ENCODE measurements at places on chromosomes 7 and 10.

- DNase-seq, result no peak
These were observed 51.2 kb downstream of the VIPR2 start for GRCh38 chr7:159093351-159093971.

DNA sequence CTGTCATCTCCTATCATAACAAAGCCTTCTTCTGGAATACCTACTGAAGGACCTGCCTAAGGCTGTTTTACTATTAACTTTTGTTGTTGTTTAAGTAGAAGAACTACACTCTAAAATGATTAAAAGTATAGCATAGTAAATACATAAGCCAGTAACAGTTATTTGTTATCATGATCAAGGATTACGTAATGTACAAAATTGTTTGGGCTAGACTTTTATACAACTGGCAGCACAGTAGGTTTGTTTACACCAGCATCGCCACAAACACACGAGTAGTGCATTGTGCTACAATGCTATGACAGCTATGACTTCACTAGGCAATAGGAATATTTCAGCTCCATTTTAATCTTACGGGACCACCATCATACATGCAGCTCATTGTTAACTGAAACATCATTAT lies 169.1 kb downstream of the LRRN3 start:
- no peak for DNase-seq

DNA sequence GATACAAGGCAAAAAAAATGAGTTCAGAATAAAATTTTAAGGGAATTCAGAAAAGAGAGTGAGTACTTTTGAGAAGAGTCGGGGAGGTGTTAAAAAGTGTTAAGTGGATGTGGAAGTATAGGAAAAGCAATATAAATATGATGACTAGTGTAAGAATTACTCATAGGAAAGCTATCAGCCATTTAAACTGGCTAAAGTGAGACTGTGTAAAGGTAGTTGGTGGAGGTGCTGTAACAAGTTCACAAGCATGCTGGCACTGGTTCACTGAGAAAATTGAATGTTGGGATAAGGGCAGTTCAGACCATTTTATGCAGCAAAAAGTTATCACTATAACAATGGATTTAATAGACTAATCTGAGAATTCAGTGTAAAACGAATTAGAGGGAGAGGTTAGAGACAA lies 179.0 kb upstream of the DKK1 start:
- no peak for DNase-seq

GRCh38 chr7:101586906-101587677 lies 42.0 kb downstream of the MYL10 start:
- no peak for DNase-seq

- no peak for DNase-seq
These were observed 1.3 kb downstream of the INSYN2A start for GRCh38 chr10:127195041-127195506.

DNA sequence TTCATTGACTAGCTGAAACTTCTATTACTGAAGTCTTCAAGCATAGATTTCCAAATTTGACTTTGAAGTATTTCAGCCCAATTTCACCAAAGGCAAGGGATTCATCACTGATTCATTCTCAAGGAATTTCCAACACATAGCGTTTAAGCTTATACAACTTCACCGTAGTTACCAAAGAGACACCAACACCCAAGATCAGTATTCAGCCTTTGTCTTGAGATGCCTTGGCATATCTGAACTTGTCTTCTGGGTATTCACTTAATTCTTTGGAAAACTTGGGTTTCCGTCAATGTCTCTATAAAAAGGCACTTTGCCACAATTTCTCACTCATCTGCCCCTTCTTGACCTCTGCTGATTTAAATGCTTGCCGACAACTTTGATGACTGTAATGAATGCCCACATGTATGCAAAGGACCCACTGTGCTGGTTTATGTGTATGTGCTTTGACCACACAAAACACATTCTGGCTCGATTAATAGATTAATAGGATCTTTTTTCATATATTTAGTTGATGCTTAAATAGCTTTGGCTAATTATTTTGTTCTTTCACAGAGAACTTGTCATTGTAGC lies 49.6 kb downstream of the TES start:
- DNase-seq, result no peak

DNA sequence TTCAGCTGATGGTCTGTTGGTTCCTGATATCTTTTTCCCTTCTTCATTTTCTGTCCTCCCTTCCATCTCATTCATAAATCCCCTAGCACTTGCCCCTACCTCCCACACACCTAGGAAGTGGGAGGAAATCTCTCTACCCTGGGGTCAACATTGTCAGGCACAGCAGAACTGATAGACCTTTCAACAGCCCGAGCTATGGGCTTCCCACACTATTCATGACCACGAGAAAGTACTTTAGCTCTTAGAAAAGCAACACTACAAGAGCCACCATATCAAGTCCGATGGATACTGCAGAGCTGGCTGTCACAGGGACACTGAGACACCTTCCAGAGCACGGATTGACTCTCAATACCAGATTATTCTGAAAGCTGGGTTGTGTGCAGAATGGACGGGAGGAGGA lies 180.6 kb upstream of the NEBL start:
- DNase-seq, result no peak

- no peak for DNase-seq
These were observed 121.1 kb upstream of the RHOBTB1 start for GRCh38 chr10:61065051-61065450.

DNA sequence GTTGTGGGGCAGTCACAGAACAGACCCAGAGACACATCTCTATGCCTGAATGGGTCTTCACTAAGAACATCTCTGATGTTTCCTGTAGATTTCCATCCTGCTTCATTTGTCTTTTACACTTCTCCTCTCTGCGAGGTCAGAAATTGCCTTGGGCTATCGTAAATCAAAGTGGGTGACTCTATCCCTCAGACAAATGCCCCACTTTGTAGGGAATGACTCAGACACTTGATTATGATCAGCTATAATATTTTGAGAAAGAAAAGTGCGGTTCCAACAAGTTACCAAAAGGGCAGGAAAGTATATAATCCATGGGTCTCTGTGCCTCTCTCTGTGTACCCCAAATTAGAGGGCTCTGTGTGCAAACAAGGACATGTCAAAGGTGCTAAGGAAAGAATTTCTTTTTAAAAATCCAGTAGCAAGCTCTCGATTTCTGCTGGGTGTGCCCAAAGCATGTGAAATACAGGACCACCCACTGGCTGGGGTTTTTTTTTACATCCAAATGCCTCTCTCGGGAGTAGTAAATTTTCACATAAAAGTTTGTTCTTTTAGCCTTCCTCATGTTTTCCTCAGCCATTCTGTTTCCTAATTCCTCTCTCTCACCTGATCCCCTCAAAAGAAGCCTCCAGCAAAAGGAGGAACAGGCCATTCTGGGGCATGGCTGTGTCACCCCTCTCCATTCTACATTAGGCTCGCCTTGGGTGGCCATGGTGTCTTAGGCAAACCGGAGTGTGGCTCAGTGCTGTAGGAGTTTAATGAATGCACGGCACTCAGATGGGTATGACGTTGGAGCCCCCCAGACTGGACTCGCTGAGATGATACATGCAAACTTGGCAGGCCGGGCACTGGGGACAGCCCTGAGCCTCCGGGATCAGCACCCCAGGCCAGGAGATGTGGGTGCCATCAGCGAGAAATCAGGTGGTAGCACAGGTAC lies 6.3 kb upstream of the OPN4 start:
- DNase-seq, result no peak

All from AML-193 (cell line).